ENCODE measurements at places on chromosomes 2 and 18. TPM values are rescaled to one million over a fixed set of nuclear protein-coding genes. Genes with fewer than 3 reads are reported as not detected.

SEPTIN10 gene
- total RNA-seq: 45.1 TPM

COLEC12 gene
- 0.06 TPM for total RNA-seq

SPATA3 gene
- not detected for total RNA-seq

UBXN2A gene
- 18.6 TPM for total RNA-seq

CCBE1 gene
- total RNA-seq: 8.7 TPM

Data from A549 treated with GW870086 at 1 μM for 4 hours (cell line).